ENCODE measurements at places on chromosomes 3 and 15. TPM values are rescaled to one million over a fixed set of nuclear protein-coding genes. Genes with fewer than 3 reads are reported as not detected.

REC114 gene
- total RNA-seq: not detected

CRYGS gene
- not detected for total RNA-seq

SPTSSB gene
- total RNA-seq: not detected

GOLGA6L10 gene
- 1.8 TPM for total RNA-seq

SAMD7 gene
- total RNA-seq: not detected

SMCO1 gene
- not detected for total RNA-seq

TMEM158 gene
- total RNA-seq: 83.0 TPM

GPX1 gene
- 712 TPM for total RNA-seq

NEIL1 gene
- under 0.01 TPM for total RNA-seq

RYK gene
- total RNA-seq: 71.1 TPM

RTP3 gene
- total RNA-seq: not detected

KNG1 gene
- total RNA-seq: not detected

COL6A6 gene
- total RNA-seq: not detected

LCTL gene
- total RNA-seq: 0.58 TPM

NME9 gene
- not detected for total RNA-seq

A4GNT gene
- not detected for total RNA-seq

DPPA2 gene
- total RNA-seq: not detected

ITIH4 gene
- 0.29 TPM for total RNA-seq

ATP13A4 gene
- not detected for total RNA-seq

MCF2L2 gene
- 0.29 TPM for total RNA-seq

SERPINI2 gene
- not detected for total RNA-seq

GHRL gene
- total RNA-seq: not detected

RBPMS2 gene
- not detected for total RNA-seq

TMEM40 gene
- total RNA-seq: not detected

FOXB1 gene
- not detected for total RNA-seq

RPL39L gene
- 35.7 TPM for total RNA-seq

CDHR4 gene
- total RNA-seq: not detected

ITIH1 gene
- not detected for total RNA-seq

ERICH6 gene
- 0.35 TPM for total RNA-seq

TLR9 gene
- total RNA-seq: not detected

CD80 gene
- not detected for total RNA-seq

SLC12A8 gene
- total RNA-seq: 21.9 TPM

POPDC2 gene
- total RNA-seq: not detected

RLBP1 gene
- not detected for total RNA-seq

PEX11A gene
- 5.7 TPM for total RNA-seq

CAMK1 gene
- 53.0 TPM for total RNA-seq

CAV3 gene
- total RNA-seq: not detected

TF gene
- not detected for total RNA-seq

EXD1 gene
- total RNA-seq: not detected

CCRL2 gene
- 5.0 TPM for total RNA-seq

ZNF620 gene
- 0.18 TPM for total RNA-seq

MYRIP gene
- total RNA-seq: not detected

FANCD2OS gene
- not detected for total RNA-seq

SCAANT1 gene
- not detected for total RNA-seq

MME gene
- 481 TPM for total RNA-seq

HYAL1 gene
- total RNA-seq: 2.8 TPM

KIAA1143 gene
- total RNA-seq: 13.3 TPM

RAD51 gene
- total RNA-seq: 5.5 TPM

MST1R gene
- 0.53 TPM for total RNA-seq

USP19 gene
- total RNA-seq: 44.8 TPM

IMPG2 gene
- 0.18 TPM for total RNA-seq

IQCB1 gene
- total RNA-seq: 11.0 TPM

NOX5 gene
- total RNA-seq: 0.29 TPM

SCN11A gene
- not detected for total RNA-seq

SEC11A gene
- total RNA-seq: 247 TPM

ATP6V1A gene
- total RNA-seq: 54.2 TPM

GREM1 gene
- 4.3 TPM for total RNA-seq

BCL2A1 gene
- total RNA-seq: 0.86 TPM

EPHB1 gene
- total RNA-seq: under 0.01 TPM
